ENCODE measurements at places on chromosomes 5 and 9.

DNA sequence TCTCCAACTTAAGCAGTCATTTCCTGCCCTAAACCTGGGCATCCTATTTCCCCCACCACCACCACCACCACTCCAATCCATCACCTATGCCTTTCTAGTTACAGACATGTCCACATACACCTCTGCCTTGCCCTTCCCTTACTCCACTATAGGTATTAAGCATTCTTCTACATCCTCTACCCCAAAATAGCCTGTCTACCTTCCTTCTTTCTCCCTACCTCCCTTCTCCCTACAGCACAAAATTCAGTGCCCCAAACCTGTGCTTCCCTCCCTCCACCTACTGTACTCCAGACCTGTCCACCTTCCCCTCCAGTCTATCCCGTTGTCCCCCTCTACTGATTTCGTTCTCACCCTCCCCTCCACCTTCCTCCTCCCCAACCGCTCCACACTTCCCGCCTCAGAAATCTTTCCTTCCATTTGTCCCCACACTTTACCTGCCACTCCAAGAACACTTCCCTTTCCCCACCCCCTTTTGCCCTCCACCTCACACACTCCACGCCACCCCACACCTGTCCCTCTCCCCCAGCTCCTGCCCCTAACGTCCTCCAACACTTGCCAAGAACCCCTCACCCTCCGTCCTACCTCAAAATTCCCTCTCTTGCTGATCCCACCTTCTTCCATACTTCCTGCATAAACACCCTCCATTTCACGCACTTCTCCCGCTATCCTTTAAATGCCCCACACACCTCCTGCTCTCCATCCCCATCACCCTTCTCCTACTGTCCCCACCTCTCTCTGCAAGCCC is 1.6 kb downstream of the STRBP start:
- DNase-seq, result no peak

DNA sequence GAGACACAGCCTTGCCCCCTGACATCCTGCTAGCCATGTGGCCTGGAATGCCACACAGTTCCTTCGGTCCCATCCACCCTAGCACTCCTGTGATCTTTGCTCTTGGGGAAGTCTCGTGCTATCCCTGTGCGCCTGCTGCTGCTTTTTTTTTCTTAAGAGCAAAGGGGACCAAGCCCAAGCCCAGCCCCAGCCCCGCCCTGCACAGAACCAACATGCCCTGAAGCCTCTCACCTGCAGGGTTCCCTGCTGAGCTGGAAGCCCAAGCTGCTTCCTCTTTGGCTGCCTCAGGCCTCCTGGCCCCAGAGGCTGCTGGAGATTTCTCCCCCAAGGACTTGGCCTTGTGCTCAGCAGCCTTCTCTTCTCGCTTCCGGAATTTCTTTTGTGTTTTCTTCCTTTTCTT is 1.8 kb downstream of the SURF6 start:
- no peak for DNase-seq

- DNase-seq, result no peak
These were observed 109.9 kb upstream of the DAB2 start for GRCh38 chr5:39534690-39535089.

- DNase-seq, result no peak
These were observed 261.3 kb upstream of the ANKH start for GRCh38 chr5:15132816-15133405.

DNA sequence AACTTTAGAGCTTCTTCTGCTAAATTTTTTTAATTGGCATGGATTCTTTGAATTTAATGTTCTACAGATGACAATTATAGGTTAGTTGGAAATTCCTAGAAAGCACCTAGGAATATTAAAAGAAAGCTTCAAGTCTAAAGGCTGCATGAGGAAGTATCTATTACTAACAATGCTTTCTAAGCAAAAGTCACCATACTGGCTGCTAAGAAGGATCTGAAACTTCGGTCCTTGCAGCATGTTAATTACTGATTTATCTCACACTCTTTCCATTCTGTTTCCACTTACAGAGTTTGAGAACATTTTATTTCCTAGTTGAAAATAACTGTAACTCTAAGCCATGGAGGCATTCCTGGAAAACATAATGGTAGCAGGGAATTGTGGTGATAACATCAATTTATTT is 8.4 kb downstream of the SEMA6A start:
- no peak for DNase-seq

Measured in fibroblast of skin of abdomen (primary cell).